Right forelimb (tissue), 1 donor: ENCODE measurements at places on chromosomes 2 and 18.
A peak's percentile ranks its signal among the peaks of the same experiment; 100 is the strongest.

- DNase-seq: no peak
These were observed 4.6 kb upstream of the ADD2 start for GRCh38 chr2:70772486-70773155.

GRCh38 chr18:8783994-8784530 is 78.7 kb downstream of the MTCL1 start:
- no peak for DNase-seq

GRCh38 chr18:56043641-56044061 is 455.7 kb upstream of the TCF4 start:
- DNase-seq: no peak

DNA sequence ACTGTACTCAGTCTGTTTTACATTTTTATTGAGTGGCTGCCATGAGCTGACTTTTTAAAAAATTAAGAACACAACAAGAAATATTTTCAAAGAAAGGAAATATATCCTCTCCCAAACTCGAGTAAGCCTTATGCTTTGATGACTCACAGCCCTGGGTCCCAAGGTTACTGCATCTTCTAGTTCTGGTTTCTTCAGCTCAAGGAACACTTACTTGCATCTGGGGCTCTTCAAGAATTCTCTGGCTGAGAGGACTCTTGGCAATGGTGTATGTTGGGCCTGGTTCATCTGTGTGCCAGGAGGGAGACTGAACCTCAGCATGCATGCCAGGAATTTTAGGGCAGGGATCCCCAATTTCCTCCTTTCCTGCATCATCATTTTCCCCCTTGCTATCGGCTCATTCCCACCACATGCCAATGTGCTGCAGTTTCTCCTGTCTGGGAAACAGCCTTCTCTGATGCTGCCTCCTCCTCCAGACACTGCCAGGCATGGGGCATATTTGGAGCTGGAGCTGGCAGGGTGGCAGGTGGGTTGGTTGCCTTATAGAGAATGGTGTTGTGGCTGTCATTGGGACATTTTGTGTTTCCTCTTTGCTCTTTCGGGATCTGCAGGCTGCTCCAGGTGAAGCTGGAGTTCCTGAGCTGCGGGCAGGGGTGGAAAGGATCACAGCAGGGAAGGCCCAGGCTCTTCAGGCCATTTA is 192.2 kb upstream of the HS6ST1 start:
- peak; percentile 34 for DNase-seq

GRCh38 chr18:48555465-48555995 is 16.7 kb downstream of the CTIF start:
- no peak for DNase-seq

DNA sequence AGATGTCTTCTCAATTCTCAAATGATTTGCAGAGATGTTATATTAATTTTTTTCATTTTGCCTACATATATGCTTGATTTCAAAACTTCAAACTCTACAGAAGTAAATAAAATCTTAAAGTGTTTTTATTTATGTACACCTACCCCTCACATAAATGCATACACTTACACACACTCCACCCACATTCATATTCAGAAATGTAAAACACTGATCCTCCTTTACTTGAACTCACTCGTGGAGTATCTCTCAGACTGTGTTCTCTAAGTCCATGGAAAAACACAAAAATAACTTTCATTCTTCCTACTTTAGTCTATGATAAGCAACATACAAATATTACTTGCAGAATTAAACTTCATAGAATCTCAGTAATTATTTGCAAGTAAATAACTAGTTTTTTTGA is 209.1 kb upstream of the RBMS1 start:
- no peak for DNase-seq

DNA sequence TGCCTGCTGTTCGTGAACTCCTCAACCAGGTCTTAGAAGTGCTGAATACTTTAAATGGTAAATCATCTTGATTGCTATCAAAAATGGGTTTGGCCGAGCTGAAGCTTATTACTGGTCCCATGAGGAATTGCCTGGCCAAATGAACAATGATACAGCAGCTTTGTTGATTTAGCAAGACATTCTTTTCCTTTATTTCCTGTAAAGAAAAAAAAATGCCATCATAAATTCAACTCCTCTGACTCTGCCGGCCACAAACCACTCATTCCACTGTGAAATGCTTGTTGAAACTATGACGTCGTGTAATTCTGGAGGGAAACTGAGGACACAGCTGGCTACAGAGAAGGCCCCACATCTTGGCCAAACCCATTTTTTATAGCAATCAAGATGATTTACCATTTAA is 74.2 kb upstream of the ID2 start:
- no peak for DNase-seq

DNA sequence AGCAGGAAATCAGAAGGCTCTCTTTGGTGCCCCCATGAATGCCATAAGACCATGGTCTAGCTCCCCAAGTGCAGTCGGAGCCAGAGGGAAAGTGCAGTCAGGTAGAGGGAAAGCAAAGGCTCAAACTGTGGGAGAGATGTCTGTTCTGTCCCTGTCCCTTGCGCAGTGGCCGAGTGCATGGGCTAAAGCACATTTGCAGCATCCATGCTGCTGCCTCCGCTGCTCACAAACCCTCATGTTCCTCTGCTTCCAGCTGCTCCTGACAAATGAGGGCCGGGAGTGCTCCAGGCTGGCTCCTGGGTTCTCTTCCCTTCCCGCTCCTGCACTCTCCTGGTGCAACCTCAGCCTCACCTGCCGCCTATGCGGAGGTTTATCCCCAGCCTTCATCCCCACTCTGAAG is 34.2 kb downstream of the SCTR start:
- no peak for DNase-seq

DNA sequence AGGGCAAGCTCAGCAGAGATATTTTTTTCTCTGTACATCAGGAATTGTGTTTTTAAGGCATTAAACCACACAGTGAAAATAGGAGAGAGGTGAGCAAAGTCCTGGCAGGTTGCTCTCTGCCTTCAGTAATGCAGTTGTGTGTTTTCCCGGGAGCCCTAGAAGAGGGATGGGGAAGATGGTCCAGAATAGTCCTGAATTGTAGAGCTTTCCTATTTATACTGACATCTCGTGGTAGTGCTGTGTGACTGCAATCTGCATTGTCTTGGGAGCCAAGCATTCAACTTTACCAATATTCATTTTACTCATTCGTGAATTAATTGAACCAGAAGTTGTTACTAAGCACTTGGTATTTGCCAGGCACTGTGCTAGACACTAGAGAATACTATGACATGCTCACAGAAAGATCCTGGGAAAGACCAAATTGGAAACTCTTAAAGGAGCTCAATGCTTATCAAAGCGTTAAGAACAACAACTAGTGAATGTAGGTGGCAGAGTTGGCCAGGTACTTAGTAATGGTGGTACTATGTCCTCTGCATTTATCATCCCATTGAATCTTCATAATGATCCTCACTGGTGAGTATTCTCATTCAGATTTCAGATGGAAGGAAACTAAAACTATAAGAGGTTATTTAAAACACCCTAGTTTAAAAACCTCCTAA is 214.6 kb downstream of the TRIB2 start:
- DNase-seq: no peak

DNA sequence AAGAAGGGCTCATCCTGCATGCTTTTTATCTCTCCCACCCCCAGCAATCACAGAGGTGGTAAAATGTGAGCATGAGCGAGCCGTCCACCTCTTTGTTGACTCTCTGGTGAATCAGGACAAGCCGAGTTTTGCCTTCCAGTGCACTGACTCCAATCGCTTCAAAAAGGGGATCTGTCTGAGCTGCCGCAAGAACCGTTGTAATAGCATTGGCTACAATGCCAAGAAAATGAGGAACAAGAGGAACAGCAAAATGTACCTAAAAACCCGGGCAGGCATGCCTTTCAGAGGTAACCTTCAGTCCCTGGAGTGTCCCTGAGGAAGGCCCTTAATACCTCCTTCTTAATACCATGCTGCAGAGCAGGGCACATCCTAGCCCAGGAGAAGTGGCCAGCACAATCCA is 19.5 kb downstream of the LIPG start:
- DNase-seq: no peak

DNA sequence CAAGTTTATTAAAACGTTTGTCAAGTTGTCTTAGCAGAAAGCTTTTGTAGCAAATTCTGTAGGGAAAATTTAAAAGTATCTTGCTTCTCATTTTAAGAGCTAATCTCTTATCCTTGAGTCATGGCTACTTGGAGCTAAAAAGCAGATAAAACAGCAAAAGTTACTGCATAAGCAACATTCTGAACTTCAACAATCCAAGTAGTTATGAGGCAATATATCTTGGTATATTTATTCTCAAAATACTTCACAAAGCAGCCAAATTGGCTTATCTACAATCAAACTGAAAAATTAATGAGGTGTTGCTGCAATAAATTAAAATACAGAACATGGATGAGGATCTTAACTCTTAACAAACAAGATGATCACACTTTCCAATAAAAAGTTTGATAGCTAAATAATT is 306.5 kb downstream of the PIEZO2 start:
- DNase-seq: no peak

GRCh38 chr2:226115102-226115831 is 684.4 kb downstream of the IRS1 start:
- DNase-seq: no peak

- DNase-seq: no peak
These were observed 31.1 kb upstream of the TTC32 start for GRCh38 chr2:19932928-19933327.

- DNase-seq: no peak
These were observed 12.3 kb upstream of the ODC1 start for GRCh38 chr2:10460366-10460796.

- no peak for DNase-seq
These were observed 828 bp downstream of the DYNC1I2 start for GRCh38 chr2:171688129-171688465.

- peak; percentile 63 for DNase-seq
These were observed 19.6 kb upstream of the KIF3C start for GRCh38 chr2:26001743-26002351.

- DNase-seq: no peak
These were observed 221.9 kb downstream of the ZNF407 start for GRCh38 chr18:74819433-74820059.
